ENCODE measurements at places on chromosomes 11 and 22. TPM values are rescaled to one million over a fixed set of nuclear protein-coding genes. Genes with fewer than 3 reads are reported as not detected.

DNA sequence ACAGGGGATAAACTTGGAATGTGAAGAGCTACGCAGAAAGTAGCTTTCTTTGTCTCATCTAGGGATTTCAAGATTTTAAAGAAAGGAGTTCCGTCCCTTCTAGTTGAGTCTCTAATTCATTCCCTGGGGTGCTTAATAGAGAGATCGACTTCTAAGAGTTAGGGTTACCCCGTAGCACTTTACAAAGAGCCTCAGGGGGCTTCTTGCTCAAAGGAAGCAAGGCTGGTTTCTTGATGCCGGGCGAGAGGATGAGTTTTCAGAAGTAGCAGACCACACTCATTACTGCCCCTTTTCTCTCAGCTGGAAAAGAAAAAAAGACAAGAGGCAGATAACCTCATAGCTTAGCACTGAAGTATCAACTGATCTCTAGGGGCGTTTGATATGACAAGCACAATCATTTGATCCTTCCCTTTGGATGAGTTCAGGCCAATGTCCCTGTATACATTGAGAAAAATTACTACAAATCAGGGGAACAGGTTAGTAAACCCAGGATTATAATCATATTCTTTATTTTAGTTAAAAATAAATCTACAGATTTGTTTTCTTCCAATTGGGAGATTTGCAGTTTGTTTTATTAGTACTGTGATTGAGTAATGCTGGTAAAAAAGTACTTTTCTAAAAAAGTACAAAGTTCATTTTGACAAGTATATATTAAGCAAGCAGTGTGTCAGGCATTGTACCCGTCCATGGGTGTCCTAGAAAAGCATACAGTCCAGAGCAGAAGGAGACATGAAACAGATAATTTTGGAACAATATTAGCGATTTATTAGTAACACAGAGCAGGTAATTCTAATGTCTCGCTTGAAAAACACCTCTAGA lies 18.7 kb downstream of the ELMOD1 start:
- no peak for DNase-seq

DNA sequence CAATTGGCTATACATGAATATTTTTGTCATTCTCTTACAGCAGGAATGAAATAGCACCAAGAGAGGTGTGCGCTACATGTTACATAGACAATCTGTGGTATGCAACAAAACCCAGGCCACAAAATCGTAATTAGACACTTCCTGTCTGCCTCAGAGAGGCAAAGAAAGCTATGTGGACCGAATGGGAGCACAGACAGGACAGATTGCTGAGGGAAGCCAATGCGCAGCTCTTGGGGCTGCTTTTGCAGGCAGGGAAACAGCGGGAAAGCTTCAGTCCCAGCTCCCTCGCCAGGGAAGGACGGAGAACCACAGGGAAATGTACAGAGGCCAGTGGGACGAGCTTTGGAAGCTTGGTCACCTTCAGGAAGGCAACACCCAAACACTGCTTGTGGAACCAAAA lies 40.9 kb downstream of the SERPINH1 start:
- peak; percentile 57 for DNase-seq

GRCh38 chr11:9633679-9634078 lies 30.2 kb upstream of the SWAP70 start:
- no peak for DNase-seq

- DNase-seq, result peak; percentile 43
Observed at GRCh38 chr11:131811383-131811782, 441.0 kb downstream of the NTM start.

DNA sequence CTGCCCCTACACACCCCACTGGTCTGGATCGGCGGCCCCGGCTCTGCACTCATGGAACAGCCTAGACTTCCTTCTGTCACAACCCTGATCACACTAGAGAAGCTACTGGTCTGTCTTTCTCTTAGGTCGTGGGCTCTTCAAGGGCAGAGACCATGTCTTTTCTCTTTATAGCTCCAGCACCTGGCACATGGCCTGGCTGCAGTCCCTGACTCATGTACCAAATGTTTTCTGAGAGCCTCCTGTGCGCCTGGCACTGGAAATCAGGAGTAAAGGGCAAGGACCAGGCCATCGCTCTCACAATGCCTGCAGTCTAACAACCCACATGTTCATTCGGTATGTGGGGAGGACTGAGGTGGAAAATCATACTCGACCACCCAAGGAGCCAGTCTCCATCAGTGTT lies 7.5 kb downstream of the ASCC2 start:
- DNase-seq, result no peak

DNA sequence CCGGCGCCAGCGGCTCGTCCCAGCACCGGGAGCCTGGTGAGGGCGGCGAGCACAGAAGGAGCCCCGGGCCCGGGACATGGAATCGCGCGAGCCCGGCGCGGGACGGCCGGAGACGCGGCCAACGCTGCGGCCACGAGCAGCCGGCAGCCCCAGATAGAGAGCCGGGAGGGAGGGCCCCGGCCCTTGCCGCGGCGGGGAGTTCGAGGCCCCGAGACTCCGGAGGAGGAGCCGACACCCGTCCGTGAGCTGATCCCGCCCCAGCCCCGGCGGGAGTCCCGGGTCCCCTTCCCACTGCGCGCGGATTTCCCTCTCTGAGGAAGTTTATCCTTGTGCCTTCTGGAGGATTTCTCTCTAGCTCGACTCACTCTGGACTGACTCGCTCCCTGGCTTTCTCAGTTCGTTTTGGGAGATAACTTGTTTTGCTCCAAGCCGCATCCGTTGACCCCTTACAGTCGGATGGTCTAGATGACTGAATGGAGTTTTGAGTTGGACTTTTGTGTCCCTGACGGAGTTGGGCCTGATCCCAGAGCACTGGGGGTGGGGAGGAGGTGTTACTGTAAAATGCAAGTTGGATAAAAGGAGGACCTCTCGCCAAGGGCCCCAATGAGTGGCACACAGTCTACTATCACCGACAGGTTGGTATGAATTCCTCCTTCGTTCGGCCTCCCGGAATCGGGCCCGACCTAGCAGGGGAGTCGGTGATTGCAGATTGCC lies 585 bp downstream of the ARHGEF12 start:
- no peak for DNase-seq

- DNase-seq, result no peak
Observed at GRCh38 chr22:42842658-42843370, 14.3 kb downstream of the ARFGAP3 start.

- no peak for DNase-seq
Observed at GRCh38 chr11:84642500-84642899, 984.6 kb downstream of the DLG2 start.

DNA sequence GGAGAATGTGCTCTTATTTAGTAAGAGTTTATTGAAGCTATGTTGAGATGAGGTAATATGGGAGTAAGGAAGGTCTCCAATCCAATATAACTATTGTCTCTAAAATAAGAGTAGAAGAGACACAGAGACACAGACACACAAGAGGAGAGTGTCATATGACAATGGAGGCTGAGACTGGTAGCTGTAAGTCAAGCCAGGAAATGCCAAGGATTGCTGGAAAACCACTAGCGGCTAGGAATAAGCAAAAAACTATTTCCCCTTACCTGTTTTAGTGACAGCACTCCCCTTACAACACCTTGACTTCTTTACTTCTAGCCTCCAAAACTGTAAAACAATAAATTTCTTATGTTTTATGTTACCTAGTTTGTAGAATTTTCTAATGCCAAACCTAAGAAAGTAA lies 1652.8 kb downstream of the LRRC4C start:
- DNase-seq, result no peak

DNA sequence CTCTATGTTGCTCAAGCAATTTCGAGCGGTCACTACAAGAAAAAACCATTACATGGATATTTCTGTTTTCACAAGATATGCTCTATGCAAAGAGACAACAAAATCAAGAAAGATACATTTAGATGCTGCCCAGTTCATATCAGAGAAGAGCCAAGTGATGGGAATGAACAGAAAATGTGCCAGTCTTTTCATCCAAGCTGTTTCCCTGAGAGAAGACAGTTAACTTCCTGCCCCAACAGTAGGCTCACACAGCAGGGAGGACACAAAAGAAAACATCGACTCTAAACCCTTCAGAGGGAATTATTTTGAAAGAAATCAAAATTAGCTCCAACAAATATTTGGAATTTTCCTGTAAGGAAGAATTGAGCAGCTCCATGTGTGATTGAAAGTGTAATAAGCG lies 11.6 kb downstream of the JAML start:
- DNase-seq, result no peak

GRCh38 chr11:129731316-129731715 lies 84.3 kb upstream of the TMEM45B start:
- peak; percentile 2 for DNase-seq

DNA sequence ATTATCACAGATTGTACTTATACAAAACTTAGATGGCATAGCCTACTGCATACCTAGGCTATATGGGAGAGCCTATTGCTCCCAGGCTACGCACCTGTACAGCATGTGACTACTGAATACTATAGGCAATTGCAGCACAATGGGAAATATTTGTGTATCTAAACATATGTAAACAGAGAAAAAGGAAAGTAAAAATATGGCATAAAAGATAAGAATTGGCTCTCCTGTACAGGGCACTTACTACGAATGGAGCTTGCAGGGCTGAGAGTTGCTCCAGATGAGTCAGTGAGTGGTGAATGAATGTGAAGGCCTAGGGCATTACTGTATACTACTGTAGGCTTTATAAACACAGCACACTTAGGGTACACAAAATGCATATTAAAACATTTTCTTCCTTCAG lies 13.2 kb downstream of the APOL6 start:
- DNase-seq, result no peak

DNA sequence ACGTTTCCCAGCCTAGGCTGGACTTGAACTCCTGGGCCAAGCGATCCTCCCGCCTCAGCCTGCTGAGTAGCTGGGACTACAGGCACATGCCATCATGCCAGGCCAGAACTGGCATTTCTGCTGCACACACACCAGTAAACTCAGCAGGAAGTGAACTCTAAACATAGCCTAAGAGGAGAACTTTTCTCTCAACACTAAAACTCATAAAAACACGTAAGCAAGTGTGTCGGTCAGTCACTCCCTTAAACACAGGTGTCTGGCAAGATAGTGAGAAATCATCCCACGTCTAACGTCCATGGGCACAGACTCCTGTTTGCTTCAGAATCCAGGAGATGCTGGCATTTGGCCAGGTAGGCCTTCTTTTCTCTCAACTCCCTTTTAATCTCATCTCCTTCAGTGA lies 104.8 kb downstream of the RPL27A start:
- no peak for DNase-seq

DNA sequence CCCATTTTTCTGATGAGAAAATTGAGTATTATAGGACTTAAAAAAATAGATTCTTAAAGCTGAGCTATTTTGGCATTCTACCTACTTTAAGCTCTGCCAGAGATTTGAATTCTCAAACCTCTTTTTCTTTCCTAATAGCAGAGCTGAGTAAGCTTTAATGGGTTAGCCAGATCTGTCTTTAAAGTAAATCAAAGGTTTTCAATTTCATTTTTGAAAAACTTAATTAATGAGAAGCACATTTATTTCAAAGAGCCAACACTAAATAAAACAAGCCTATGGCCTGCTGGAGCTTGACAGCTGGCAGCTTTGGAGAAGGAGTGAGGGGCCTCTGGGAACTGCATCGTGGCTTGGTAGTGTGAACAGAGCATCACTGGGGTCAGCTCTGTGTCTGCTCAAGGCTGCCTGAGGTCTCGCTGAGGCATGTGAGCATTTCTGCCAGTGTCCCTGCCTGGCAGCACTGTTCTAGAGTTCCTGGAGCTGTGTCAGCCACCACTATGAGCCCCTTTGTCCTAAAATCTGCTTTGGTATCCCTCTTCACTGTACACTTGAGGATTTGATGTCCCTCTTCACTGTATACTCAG lies 50.4 kb upstream of the PRSS23 start:
- no peak for DNase-seq

DNA sequence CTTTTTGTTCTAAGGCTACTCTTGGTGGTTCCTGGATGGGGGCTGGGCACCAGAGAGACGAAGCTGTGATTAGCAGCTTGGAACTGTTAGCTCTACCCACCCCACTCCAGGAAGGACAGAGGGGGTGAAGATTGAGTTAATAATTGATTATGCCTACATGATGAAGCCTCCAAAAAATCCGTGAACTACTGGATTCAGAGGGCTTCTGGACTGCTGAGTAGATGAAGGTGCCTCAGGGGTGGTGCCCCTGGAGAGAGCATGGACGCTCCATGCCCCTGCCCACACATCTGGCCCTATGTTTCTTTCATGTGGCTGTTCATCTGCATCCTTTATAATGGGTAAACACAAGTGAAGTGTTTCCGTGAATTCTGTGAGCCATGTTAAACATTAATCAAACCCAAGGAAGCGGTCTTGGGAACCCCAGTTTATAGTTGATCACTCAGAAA lies 47.3 kb upstream of the CYP2D6 start:
- no peak for DNase-seq

GRCh38 chr11:102220728-102221467 lies 96.4 kb upstream of the BIRC3 start:
- DNase-seq, result no peak

MAPK8IP1 gene
- 24.0 TPM for total RNA-seq

PATE4 gene
- total RNA-seq, result not detected

HORMAD2 gene
- total RNA-seq, result not detected

ART1 gene
- not detected for total RNA-seq

RAB1B gene
- total RNA-seq, result 133 TPM

NPTXR gene
- 2.7 TPM for total RNA-seq
